ENCODE measurements at places on chromosomes 11 and 22.

DNA sequence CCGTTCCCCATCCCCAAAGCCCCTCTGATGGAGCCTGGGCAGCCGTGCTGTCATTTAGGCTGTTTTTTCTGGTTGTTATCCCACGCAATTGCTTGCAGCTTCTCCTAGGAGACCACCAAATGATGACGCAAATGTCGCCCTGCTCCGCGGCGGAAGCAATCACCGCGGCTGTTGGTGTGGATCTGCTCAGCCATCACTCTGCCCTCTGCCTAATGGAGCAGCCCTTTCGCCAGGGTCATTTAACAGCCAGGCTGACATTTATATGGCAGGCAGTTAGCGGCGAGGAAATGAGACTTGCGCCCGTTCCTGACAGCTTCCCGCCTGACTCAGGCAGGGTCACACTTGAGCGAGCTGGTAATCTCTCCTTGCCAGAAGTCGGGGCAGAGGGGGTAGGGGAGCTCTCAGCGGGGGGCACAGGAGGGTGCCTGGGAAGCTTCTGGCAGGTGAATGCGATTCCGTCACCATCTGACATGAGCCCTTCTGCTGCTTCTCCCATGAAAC, 97.9 kb upstream of the RTL6 start:
- DNase-seq: no peak

GRCh38 chr22:24159650-24160049, 21.6 kb upstream of the SUSD2 start:
- DNase-seq: no peak

GRCh38 chr11:8066036-8066910, 14.7 kb upstream of the TUB start:
- DNase-seq: no peak

DNA sequence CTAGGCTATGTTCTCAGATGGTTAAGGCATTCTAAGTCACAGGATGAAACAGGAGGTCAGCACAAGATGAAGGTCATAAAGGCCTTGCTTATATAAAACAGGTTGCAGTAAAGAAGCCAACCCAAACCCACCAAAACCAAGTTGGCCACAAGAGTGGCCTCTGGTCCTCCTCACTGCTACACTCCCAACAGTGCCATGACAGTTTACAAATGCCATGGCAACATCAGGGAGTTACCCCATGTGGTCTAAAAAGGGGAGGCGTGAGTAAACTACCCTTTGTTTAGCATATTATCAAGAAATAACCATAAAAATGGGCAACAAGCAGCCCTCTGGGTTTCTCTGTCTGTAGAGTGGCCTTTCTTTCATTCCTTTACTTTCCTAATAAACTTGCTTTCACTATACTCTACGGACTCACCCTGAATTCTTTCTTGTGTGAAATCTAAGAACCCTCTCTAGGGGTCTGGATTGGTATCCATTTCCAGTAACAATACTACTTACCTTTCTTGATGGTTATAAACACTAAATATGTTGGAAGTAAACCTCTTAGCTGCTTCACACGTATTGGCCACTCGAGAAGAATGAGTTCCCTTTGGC, 1237.9 kb downstream of the FAM181B start:
- no peak for DNase-seq

DNA sequence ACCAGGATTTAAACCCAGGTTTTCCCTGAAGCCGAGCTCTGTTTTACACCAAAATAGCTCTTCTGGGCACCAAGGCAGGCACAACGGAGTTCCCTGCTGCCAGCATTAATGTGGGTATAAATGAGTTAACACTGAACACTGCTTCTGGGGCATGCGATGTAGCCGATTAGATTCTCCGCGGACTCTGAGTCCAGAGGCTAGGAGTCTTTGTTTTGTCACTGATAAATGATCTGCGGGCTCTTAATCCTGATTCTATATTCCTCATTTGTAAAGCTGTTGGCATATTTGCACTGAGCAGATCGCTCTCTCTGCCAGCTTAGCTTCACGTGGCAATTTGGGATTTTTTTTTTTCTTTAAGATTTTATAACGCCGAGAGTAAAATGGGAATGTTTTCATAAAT, 16.8 kb upstream of the LDLRAD3 start:
- no peak for DNase-seq

GRCh38 chr22:34416022-34416860, 496.0 kb upstream of the LARGE1 start:
- no peak for DNase-seq
